Small intestine (tissue), 16 donors: ENCODE measurements at places on chromosomes 12 and 14. TPM values are rescaled to one million over a fixed set of nuclear protein-coding genes. Genes with fewer than 3 reads are reported as not detected.

The INSM2 gene
- not detected for polyA plus RNA-seq

- H3K4me3 ChIP-seq: no peak overlapping the region
- no peak overlapping the region for H3K27ac ChIP-seq
- DNase-seq: no peak
- no peaks in the 10 kb centered on the region for H3K4me1 ChIP-seq
- no peaks in the 10 kb centered on the region for H3K36me3 ChIP-seq
- H3K27me3 ChIP-seq: no peaks in the 10 kb centered on the region
Observed at GRCh38 chr12:68529869-68530268, 80.8 kb upstream of the RAP1B start.

DNA sequence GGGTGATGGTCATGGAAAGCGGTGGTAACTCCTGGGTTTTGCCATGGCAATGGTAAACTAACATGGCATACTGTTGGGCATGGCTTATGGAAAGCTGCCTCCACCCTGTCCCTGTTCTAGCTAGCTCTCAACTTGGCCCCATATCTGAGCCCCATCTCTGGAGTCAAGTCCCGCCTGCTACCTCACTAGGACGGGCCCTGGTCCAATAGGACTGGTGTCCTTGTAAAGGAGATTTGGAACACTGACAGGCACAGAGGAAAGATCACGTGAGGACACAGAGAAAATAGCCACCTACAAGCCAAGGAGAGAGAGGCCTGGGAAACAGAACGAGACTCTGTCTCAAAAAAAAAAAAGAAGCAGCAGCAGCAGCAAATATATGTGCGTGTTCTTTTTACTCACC lies 59.8 kb downstream of the RNFT2 start:
- H3K27ac ChIP-seq: no peak overlapping the region
- H3K4me3 ChIP-seq: no peak overlapping the region
- H3K27me3 ChIP-seq: no peaks in the 10 kb centered on the region
- no peaks in the 10 kb centered on the region for H3K36me3 ChIP-seq
- H3K4me1 ChIP-seq: no peaks in the 10 kb centered on the region

The LPCAT3 gene
- polyA plus RNA-seq: 67.8 TPM

GRCh38 chr12:52184813-52185212 lies 7.0 kb downstream of the KRT80 start:
- no peaks in the 10 kb centered on the region for H3K36me3 ChIP-seq
- H3K4me1 ChIP-seq: no peaks in the 10 kb centered on the region
- no peak overlapping the region for H3K27ac ChIP-seq
- H3K27me3 ChIP-seq: no peaks in the 10 kb centered on the region

The BCL11B gene
- polyA plus RNA-seq: 0.54 TPM

DNA sequence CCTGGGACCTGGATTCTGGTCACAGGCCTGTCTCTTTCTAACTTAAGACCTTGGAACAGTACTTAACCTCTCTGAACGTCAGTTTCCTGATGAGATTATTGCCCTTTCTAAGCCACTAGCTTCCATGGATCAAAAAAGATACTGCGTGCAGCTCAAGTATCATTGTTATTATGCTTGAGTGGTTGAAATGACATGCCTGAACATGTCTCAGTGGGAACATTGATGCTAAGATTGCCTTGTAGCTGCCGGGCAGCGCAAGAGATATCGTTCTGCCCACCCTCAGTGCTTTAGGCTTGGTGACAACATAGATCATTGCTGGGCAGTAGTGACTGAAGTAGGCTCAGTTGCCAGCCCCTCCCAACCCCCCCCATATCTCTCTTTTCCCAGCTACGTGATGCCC lies 131.9 kb downstream of the SMOC1 start:
- no peaks in the 10 kb centered on the region for H3K27me3 ChIP-seq
- no peak overlapping the region for H3K27ac ChIP-seq
- H3K4me1 ChIP-seq: no peaks in the 10 kb centered on the region
- H3K4me3 ChIP-seq: no peak overlapping the region

The NKX2-1 gene
- polyA plus RNA-seq: not detected

- no peak overlapping the region for H3K4me3 ChIP-seq
- DNase-seq: no peak
- no peaks in the 10 kb centered on the region for H3K27me3 ChIP-seq
- H3K36me3 ChIP-seq: no peaks in the 10 kb centered on the region
- H3K4me1 ChIP-seq: no peaks in the 10 kb centered on the region
Observed at GRCh38 chr14:69267492-69267891, 7.5 kb downstream of the GALNT16 start.

DNA sequence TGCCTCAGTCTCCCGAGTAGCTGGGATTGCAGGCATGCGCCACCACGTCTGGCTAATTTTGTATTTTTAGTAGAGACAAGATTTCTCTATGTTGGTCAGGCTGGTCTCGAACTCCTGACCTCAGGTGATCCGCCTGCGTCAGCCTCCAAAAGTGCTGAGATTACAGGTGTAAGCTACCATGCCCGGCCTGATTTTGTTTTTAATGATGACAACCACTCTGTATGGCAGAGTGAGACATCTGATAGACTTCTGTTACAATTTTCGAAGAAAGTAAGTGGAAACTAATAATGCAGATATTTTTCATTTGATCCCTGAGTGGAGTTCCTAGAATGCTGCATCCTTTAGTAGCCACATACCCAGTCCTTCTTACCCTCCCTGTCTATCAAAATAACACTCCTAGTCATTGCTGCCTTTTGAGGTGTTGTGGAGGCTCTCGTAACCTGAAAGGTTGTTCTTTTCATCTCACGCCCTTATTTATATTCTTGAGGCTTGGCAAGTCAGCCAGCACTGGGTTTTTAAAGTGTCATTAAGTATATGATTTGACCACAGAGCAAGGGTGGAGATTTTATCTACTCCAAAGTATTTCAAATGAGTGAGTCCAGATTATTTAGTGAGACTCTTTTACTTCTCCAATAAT lies 5.9 kb upstream of the EID3 start:
- peak; percentile 27 for DNase-seq
- peak overlapping the region; percentile 11 for H3K27ac ChIP-seq
- no peaks in the 10 kb centered on the region for H3K27me3 ChIP-seq
- peaks cover 4% of the 10 kb centered on the region for H3K4me1 ChIP-seq
- no peak overlapping the region for H3K4me3 ChIP-seq

GRCh38 chr14:61950340-61950739 lies 188.1 kb downstream of the SNAPC1 start:
- no peak overlapping the region for H3K27ac ChIP-seq
- H3K36me3 ChIP-seq: no peaks in the 10 kb centered on the region
- no peak overlapping the region for H3K4me3 ChIP-seq
- DNase-seq: peak; percentile 3

- no peaks in the 10 kb centered on the region for H3K27me3 ChIP-seq
- peak overlapping the region; percentile 94 for H3K27ac ChIP-seq
- no peak overlapping the region for H3K4me3 ChIP-seq
- DNase-seq: peak; percentile 96
- H3K4me1 ChIP-seq: no peaks in the 10 kb centered on the region
Observed at GRCh38 chr12:124852329-124852831, 11.3 kb downstream of the SCARB1 start.

The ATL1 gene
- 6.3 TPM for polyA plus RNA-seq

GRCh38 chr14:59282378-59282765 lies 93.9 kb downstream of the DAAM1 start:
- DNase-seq: no peak
- no peaks in the 10 kb centered on the region for H3K27me3 ChIP-seq
- H3K36me3 ChIP-seq: no peaks in the 10 kb centered on the region
- no peak overlapping the region for H3K27ac ChIP-seq
- H3K4me3 ChIP-seq: no peak overlapping the region
- peaks cover 2% of the 10 kb centered on the region for H3K4me1 ChIP-seq

The ZNF839 gene
- 19.9 TPM for polyA plus RNA-seq

DNA sequence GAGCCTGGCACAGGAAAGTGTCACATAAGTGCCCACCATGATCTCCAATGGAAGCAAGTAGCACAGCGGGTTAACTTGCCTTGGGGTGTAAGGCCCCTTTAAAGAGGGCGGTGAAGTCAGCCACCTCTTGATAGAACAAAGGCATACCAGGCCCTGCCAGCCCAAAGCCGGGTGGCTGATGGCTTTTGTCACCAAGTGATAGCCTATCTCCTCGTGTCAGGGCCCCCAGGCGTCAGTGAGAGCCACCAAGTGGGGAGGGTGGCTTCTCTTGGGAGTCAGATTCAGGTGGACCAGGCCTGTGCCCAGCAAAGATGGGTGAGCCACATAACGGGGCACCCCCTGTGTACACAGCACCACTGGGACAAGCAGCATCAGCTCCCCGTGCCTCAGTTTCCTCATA lies 8.3 kb upstream of the MYL2 start:
- no peaks in the 10 kb centered on the region for H3K27me3 ChIP-seq
- no peaks in the 10 kb centered on the region for H3K4me1 ChIP-seq
- DNase-seq: no peak
- no peaks in the 10 kb centered on the region for H3K36me3 ChIP-seq
- no peak overlapping the region for H3K4me3 ChIP-seq
- no peak overlapping the region for H3K27ac ChIP-seq

DNA sequence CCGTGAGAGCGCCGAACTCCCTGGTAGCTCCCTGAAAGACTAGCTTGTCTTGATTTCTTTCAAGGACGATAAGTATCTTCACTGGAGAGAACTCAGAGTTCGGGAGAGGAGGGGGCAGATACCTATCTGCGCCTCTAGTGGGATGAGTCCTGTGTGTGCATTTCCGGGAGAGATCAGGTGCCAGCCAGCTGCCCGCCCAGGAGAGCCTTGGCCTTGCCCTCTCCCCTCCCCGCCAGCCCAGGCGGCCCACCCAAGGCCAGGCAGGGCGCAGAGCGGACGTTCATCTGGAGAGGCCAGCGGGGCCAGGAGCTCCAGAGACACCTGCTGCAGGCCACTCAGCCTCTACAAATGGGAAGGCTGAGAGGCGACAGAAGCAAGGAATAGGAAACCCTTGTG lies 1.0 kb downstream of the CD9 start:
- peak; percentile 72 for DNase-seq
- H3K27ac ChIP-seq: peak overlapping the region; percentile 81
- H3K4me1 ChIP-seq: peaks cover under 1% of the 10 kb centered on the region
- no peaks in the 10 kb centered on the region for H3K27me3 ChIP-seq

DNA sequence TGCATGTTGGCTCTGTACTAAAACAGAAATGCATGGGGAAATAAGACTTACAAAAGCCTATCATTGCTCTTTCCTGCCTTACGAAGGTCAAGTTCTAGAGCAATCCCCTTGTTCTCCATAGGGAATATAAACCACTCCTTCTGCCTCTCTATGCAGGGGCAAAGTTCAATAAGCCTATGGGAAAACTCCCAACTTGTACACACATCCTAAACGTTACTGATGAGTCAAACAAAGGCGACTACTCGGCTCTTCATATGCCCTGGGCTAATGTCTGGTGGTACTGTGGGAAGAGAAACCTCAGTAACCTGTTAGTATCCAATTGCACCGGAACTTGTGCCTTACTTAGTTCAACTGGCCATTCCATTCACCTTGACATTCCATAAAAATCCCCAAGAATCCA lies 32.7 kb downstream of the PRMT8 start:
- H3K27me3 ChIP-seq: no peaks in the 10 kb centered on the region
- no peak overlapping the region for H3K27ac ChIP-seq
- H3K4me1 ChIP-seq: no peaks in the 10 kb centered on the region
- H3K36me3 ChIP-seq: no peaks in the 10 kb centered on the region

DNA sequence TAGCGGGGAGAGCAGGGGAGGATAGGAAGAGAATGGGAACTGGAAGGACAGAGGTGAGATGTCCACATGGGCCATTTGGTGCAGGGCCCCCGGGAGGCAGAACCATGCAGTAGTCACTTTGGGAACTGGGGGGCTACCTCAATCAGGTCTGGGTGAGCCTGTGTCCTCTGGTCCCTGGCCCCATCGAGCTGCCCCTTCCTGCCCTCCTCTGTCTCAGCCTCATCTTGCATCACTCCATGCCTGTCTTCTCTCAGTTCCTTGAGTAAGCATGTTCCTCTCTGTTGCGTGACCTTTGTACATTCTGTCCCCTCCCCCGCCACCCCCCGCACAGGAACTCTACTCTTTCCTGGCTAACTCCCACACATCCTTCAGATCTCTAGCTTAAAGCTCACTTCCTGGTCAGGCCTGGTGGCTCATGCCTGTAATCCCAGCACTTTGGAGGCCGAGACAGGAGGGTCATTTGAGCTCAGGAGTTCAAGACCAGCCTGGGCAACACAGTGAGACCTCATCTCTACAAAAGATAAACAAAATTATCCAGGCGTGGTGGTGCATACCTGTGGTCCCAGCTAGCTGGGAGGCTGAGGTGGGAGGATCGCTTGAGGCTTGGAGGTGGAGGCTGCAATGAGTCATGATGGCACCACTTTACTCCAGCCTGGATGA lies 23.2 kb downstream of the FOS start:
- no peaks in the 10 kb centered on the region for H3K36me3 ChIP-seq
- no peaks in the 10 kb centered on the region for H3K27me3 ChIP-seq
- DNase-seq: peak; percentile 94
- no peak overlapping the region for H3K4me3 ChIP-seq
- peak overlapping the region; percentile 89 for H3K27ac ChIP-seq
- H3K4me1 ChIP-seq: peaks cover 30% of the 10 kb centered on the region

- H3K36me3 ChIP-seq: no peaks in the 10 kb centered on the region
- H3K4me3 ChIP-seq: no peak overlapping the region
- H3K27ac ChIP-seq: no peak overlapping the region
- H3K4me1 ChIP-seq: no peaks in the 10 kb centered on the region
- H3K27me3 ChIP-seq: no peaks in the 10 kb centered on the region
Observed at GRCh38 chr14:55433880-55434804, 6.3 kb downstream of the TBPL2 start.

DNA sequence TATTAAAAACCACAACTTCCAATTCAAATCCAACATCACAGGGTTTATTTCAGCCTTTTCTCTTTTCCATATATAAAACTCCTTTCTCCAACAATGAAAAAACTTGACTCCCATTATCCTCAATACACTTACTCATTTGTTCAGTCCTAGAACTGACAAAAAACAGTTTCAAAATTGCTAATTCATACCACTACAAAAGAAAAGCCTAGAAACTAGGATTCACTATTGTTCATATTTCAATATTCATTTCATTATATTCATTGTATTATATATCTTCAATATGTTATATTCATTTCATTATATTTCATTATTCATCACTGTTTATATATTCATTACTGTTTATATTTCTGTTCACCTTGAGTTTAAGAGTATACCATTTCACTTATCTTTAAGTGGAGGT lies 85.8 kb downstream of the NUMB start:
- no peaks in the 10 kb centered on the region for H3K36me3 ChIP-seq
- H3K27ac ChIP-seq: no peak overlapping the region
- no peaks in the 10 kb centered on the region for H3K4me1 ChIP-seq
- no peak overlapping the region for H3K4me3 ChIP-seq

The RTL1 gene
- polyA plus RNA-seq: not detected

- no peak for DNase-seq
- H3K27me3 ChIP-seq: no peaks in the 10 kb centered on the region
- no peak overlapping the region for H3K4me3 ChIP-seq
Observed at GRCh38 chr12:119808441-119808840, 68.7 kb downstream of the CIT start.

The NRXN3 gene
- not detected for polyA plus RNA-seq

- no peak overlapping the region for H3K4me3 ChIP-seq
- no peak overlapping the region for H3K27ac ChIP-seq
- H3K4me1 ChIP-seq: no peaks in the 10 kb centered on the region
- DNase-seq: no peak
Observed at GRCh38 chr12:5923043-5923605, 21.9 kb downstream of the ANO2 start.

GRCh38 chr12:64583771-64584421 lies 26.4 kb upstream of the RASSF3 start:
- H3K27ac ChIP-seq: no peak overlapping the region
- H3K4me3 ChIP-seq: no peak overlapping the region
- no peaks in the 10 kb centered on the region for H3K27me3 ChIP-seq
- DNase-seq: no peak
- H3K36me3 ChIP-seq: no peaks in the 10 kb centered on the region

The GLT8D2 gene
- polyA plus RNA-seq: 10.9 TPM

The ARHGAP9 gene
- 9.3 TPM for polyA plus RNA-seq

- H3K27ac ChIP-seq: no peak overlapping the region
- no peak overlapping the region for H3K4me3 ChIP-seq
- DNase-seq: no peak
- no peaks in the 10 kb centered on the region for H3K36me3 ChIP-seq
Observed at GRCh38 chr12:30515351-30515750, 180.3 kb downstream of the IPO8 start.
